ENCODE measurements at places on chromosomes 5 and 9.

DNA sequence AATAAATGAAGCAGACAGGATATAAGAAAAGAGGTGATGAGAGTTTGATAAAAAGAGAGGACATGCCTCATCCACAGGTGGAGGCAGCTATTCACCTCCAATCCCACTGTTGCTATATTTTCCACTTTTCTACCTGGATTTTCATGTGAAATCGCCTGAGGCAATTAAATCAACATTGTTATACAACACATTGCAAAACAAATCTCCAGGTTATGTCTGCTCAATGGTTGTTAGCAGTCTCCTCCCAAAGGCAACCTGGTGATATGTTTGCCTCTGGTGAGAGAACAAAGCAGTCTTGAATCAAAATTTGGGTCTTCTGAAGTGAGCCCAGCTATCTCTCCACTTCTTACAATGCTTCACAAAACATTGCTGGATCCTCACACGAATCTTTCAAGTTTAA, 30.0 kb downstream of the NREP start:
- no peak for DNase-seq

- DNase-seq, result no peak
Measured at GRCh38 chr5:142484821-142485387, 160.1 kb upstream of the SPRY4 start.

DNA sequence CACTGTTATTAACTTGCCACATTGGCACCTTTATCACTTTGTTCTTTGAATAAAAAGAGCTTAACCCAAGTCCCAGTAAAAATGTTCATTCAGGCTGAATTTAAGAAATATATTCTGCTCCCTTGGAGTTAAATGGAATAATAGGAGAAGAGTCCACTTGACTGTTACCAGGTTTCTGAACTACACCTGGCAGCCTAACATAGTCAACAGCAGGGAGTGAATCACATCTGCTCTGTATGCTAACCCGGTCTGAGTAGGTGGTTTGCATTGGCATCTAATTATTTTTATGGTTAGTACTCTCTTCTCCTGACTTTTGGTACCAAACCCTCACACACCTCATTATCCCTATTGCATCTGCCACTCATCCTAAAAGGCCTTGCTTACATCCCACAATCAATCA, 86.7 kb downstream of the STK32A start:
- no peak for DNase-seq

GRCh38 chr5:31186672-31187267, 6.7 kb upstream of the CDH6 start:
- no peak for DNase-seq

DNA sequence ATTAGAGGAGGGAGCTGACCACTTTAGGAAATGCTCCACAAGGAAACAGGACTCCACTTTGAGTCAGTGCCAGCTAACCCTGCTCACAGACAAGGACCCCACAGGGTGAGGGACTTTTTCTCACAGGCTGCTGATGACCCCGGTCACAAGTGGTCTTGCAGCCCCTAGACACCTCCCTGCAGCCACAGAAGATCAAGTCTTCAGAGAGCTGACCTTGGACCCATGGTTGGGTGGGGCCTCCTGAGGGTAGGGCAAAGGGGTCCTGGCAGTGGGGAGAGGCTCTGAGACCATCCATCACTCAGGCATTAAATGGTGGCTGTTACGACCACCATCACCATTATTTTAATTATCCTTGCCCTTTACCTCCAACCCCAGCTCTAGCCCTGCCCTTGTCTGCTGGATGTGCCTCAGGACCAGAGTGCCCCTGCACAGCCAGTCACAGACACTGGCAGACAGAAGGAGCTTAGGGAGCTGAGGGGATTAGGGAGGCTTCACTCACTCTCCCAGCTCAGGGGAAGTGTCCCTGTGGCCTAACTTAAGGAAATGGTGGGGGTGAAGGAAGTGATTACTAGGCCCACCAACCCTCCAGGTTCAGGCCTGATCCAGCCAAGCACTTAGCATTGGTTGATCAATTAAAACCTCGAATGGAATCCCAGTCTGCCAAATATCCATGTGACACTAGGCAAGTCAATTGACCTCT, 1.6 kb downstream of the ACSL6 start:
- no peak for DNase-seq

GRCh38 chr9:89177944-89178829, at the start of gene SHC3:
Gene SHC3 (minus strand): TSS chr9:89178818. CDS start chr9:89178460, 358 bp downstream.
- DNase-seq, result no peak

- no peak for DNase-seq
Measured at GRCh38 chr9:72687331-72687730, 165.9 kb downstream of the TMC1 start.

DNA sequence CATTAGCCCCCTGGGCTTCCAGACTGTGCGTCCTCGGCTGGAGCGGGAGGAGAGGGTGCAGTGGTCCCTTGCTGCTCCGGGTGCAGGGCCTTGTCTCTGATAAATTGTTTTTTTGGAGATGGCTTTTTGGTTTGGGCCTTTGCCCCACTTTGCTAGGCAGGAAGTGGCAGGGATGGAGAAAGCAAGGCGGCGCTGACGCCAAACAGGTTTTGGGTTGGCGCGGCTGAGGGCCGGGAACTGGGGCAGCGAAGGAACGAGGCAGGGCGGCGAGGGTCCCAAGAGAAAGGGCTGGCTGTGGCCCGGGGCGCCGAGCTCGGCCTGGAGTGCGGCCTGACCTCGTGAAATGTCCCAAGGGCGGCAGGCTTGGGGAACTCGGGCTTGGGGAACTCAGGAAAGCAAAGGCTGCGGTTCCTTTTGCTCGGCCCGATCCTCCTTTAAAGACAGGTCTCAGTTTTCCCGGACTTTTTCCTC, 4.1 kb downstream of the LHX2 start:
- DNase-seq, result no peak

GRCh38 chr5:166722939-166723338, 1568.5 kb upstream of the WWC1 start:
- no peak for DNase-seq

- DNase-seq, result no peak
Measured at GRCh38 chr5:179263391-179264052, 81.7 kb downstream of the ADAMTS2 start.

DNA sequence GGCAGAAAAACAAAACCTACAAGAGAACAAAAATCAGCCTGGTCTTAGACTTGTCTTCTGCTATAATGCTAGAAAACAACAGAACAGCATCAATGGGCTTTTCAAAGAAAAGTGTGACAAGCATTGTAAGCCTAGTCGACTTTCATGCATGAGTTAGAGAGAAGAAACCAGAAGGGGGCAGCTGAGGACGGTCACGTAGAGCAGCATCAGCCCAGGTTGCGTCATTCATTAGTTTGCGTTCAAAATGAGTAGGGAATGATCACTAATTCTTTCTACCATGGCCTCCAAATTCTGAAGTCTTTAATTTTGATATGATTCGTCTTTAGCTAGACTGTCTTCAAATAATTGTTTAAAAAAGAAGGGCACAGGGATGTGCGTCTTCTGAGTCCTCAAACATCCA, 4.7 kb upstream of the ISCA1 start:
- DNase-seq, result no peak

DNA sequence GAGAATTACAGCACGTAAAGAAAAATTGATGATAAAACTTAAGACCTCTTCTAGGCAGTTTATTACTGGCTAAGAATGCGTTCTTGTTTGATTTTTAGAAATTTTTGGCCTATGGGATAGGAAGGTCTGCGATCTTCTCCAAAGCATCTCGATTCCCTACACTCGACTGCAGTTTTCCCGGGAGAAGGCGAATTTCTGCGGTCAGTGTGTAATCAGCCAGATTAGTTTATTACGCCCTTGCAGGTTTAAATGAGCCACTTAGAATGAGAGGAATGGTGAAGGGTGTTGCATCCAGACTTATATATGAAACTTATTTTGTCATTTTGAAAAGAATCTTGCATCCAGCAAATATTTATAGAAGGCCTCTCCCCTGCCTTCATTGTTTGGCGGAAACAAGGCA, 1.2 kb downstream of the MTAP start:
- DNase-seq, result no peak

- no peak for DNase-seq
Measured at GRCh38 chr9:115999498-115999897, 154.1 kb upstream of the PAPPA start.

Data from activated effector memory CD4-positive, alpha-beta T cell treated with Interleukin-2 at 50 U/mL for 16 hours (primary cell).